ENCODE measurements at places on chromosomes 7 and 10. TPM values are rescaled to one million over a fixed set of nuclear protein-coding genes. Genes with fewer than 3 reads are reported as not detected.

The GAD2 gene
- total RNA-seq = not detected

The RNF32 gene
- not detected for total RNA-seq

The PRPS1L1 gene
- total RNA-seq = not detected

The FAM25G gene
- total RNA-seq = not detected

The HABP2 gene
- not detected for total RNA-seq

The HHEX gene
- total RNA-seq = 109 TPM

The ECD gene
- 36.6 TPM for total RNA-seq

The SFXN3 gene
- total RNA-seq = 83.1 TPM

The FKBP14 gene
- total RNA-seq = 37.4 TPM

The CELF2 gene
- 42.6 TPM for total RNA-seq

The ASAH2B gene
- total RNA-seq = 6.5 TPM

The UCN3 gene
- total RNA-seq = not detected

The MSMB gene
- total RNA-seq = not detected

The CREB5 gene
- 13.8 TPM for total RNA-seq

The AHR gene
- 29.3 TPM for total RNA-seq

The NUPR2 gene
- not detected for total RNA-seq

The NKX2-3 gene
- total RNA-seq = not detected

The IL15RA gene
- 16.1 TPM for total RNA-seq

The NEUROG3 gene
- not detected for total RNA-seq

The AKR1C8 gene
- total RNA-seq = not detected

The OPN1SW gene
- total RNA-seq = not detected

The ELMO1 gene
- 30.6 TPM for total RNA-seq

The AKR1C2 gene
- 1.7 TPM for total RNA-seq

The PKD2L1 gene
- not detected for total RNA-seq

The CLCN1 gene
- not detected for total RNA-seq

The ACSL5 gene
- total RNA-seq = 0.76 TPM

The TMEM196 gene
- total RNA-seq = not detected

The SRRM3 gene
- total RNA-seq = 5.4 TPM

The VSIR gene
- 5.1 TPM for total RNA-seq

The SPDYE16 gene
- total RNA-seq = 0.22 TPM

The ARHGAP21 gene
- 99.2 TPM for total RNA-seq

The NCF1 gene
- not detected for total RNA-seq

The ZNF503 gene
- total RNA-seq = 2.7 TPM

The ZNF804B gene
- not detected for total RNA-seq

Data from endothelial cell of umbilical vein (primary cell).